GM23338 (cell line): ENCODE measurements at places on chromosomes 16 and 17.

DNA sequence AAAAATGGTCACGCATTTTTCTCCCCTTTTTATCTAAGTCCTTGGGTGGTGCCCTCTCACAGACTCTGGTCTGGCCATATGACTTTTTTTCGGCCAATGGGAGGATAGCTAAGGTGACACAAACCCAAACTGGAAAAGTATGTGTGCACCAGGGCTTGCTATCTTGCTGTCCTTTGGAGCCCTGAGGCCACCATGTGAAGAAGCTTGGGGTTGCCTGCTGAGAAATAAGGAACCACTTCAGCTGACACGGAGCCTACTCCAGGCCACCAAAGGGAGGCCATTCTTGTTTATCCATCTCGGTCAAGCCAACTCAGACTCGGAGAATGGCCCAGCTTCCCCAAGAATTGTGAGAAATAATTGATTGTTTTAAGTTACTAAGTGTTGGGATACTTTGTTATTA lies 111.4 kb upstream of the ZFHX3 start:
- DNase-seq = no peak

DNA sequence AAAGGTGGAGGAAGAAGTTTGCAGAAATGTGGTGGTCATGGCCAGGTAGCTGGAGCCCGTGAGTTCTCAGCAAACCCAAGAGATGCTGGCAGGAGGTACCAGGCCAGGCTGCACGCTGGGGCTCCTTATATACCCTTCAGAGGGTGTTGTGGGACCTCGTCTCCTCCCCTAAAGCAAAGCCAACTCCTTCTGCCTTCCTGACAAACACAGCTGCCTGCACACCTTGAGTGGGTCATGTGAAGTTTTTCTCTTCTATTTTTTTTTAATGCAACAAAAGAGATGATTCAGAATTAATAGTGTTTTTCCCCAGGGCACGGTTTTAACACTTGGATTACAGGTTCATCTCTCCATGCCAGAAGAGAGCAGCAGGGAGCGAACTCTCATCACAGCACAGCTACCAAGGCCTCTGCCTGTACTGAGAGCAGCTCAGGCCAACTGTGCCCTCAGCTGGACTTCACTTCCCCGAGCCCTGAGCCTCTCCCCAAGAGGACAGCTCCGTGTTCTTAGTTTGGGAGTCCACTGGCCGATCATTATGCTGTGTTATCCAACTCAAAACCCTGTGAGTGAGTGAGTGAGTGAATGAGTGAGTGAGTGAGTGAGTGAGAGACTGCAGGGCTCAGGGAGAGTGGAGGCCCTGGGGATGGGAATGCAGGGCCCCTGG lies at the start of gene KRT15:
TSS of gene KRT15 (minus strand) at position 102 of the 661 bp plus-strand sequence. CDS start at position 39, 63 bp downstream.
- DNase-seq = no peak

GRCh38 chr17:74779948-74780400 lies 3.8 kb upstream of the NAT9 start:
- no peak for DNase-seq

- no peak for DNase-seq
These were observed 2.0 kb downstream of the DDX5 start for GRCh38 chr17:64503821-64504768.

GRCh38 chr17:46766493-46767491 lies 51.7 kb downstream of the WNT3 start:
- DNase-seq = no peak
